ENCODE measurements at places on chromosomes 11 and 22.
A peak's percentile ranks its signal among the peaks of the same experiment; 100 is the strongest.

- DNase-seq: no peak
Observed at GRCh38 chr11:90330632-90331031, 107.8 kb upstream of the CHORDC1 start.

- DNase-seq: peak; percentile 64
Observed at GRCh38 chr22:31272522-31273446, 19.5 kb downstream of the PIK3IP1 start.

GRCh38 chr11:107695446-107695845, 16.4 kb downstream of the SLN start:
- peak; percentile 65 for DNase-seq

DNA sequence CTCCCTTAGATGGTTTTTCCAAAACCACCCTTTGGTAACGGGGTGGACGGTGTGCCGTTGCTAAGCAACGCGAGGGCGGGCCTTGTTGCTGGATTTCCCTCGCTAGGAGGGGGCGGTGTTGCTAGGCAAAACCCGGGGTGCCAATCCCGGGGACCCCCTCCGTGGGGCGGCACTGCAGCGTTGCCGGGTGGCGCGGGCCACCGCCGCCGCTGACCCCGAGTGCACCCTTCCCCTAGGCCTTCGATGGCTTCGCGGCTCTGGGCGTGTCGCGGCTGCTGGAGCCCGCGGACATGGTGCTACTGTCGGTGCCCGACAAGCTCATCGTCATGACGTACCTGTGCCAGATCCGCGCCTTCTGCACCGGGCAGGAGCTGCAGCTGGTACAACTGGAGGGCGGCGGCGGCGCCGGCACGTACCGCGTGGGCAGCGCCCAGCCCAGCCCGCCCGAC, 8.9 kb downstream of the EHBP1L1 start:
- DNase-seq: no peak

- DNase-seq: peak; percentile 55
Observed at GRCh38 chr22:31313366-31314147, 21.3 kb upstream of the PIK3IP1 start.

All from fibroblast of skin of right biceps (primary cell).